ENCODE measurements at places on chromosomes 16 and 17. TPM values are rescaled to one million over a fixed set of nuclear protein-coding genes. Genes with fewer than 3 reads are reported as not detected.

The ABCA8 gene
- total RNA-seq, result 0.38 TPM

The BCAS3 gene
- 5.9 TPM for total RNA-seq

The TBC1D16 gene
- 27.1 TPM for total RNA-seq

The IQCK gene
- 11.7 TPM for total RNA-seq

The PIRT gene
- not detected for total RNA-seq

The CA7 gene
- not detected for total RNA-seq

The FKBP10 gene
- 310 TPM for total RNA-seq

The HOXB1 gene
- not detected for total RNA-seq

The RHOT2 gene
- total RNA-seq, result 72.5 TPM

The TNFRSF12A gene
- total RNA-seq, result 760 TPM

The PIMREG gene
- total RNA-seq, result 7.2 TPM

The CSH2 gene
- not detected for total RNA-seq

The WNK4 gene
- total RNA-seq, result 6.7 TPM

The PERCC1 gene
- not detected for total RNA-seq

The PRKAR1A gene
- total RNA-seq, result 125 TPM

The CHAD gene
- total RNA-seq, result not detected

The PSMD12 gene
- total RNA-seq, result 6.8 TPM

The DDX52 gene
- total RNA-seq, result 15.3 TPM

The GPR142 gene
- not detected for total RNA-seq
